Activated naive CD4-positive, alpha-beta T cell (primary cell): ENCODE measurements at places on chromosomes 1 and 21.

DNA sequence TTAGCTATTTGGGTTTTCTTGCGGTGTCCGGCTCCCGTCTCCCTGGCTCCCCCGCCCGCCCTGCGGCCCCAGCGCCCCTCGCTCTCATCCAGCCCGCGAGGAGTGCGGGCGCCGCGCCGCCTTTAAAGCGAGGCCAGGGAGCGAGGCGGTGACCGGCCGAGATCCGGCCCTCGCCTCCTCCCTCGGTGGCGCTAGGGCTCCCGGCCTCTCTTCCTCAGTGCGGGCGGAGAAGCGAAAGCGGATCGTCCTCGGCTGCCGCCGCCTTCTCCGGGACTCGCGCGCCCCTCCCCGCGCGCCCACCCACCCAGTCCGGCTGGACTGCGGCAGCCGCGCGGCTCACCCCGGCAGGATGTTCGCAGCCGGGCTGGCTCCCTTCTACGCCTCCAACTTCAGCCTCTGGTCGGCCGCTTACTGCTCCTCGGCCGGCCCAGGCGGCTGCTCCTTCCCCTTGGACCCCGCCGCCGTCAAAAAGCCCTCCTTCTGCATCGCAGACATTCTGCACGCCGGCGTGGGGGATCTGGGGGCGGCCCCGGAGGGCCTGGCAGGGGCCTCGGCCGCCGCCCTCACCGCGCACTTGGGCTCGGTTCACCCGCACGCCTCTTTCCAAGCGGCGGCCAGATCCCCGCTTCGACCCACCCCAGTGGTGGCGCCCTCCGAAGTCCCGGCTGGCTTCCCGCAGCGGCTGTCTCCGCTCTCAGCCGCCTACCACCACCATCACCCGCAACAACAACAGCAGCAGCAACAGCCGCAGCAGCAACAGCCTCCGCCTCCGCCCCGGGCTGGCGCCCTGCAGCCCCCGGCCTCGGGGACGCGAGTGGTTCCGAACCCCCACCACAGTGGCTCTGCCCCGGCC lies 492 bp downstream of the HLX start:
- DNase-seq, result no peak

DNA sequence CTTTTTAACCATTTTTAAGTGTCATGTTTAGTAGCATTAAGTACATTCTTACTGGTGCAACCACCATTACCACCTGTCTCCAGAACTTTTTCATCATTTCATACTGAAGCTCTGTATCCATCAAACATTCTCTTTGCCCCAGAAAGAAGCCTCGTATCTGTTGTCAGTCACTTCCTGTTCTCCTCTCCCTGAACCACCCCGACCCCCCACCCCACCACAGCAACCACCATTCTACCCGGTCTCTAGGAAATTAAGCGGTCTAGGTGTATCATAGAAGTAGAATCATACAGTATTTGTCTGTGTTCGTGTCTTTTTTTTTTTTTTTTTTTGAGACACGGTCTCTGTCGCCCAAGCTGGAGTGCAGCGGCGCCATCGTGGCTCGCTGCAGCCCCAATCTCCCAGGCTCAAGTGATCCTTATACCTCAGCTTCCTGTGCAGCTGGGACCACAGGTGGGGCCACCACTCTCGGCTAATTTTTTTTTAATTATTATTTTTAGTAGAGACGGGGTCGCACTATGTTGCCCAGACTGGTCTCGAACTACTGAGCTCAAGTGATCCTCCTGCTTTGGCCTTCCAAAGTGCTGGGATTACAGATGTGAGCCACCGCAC lies 23.7 kb upstream of the EPHA8 start:
- DNase-seq, result no peak

DNA sequence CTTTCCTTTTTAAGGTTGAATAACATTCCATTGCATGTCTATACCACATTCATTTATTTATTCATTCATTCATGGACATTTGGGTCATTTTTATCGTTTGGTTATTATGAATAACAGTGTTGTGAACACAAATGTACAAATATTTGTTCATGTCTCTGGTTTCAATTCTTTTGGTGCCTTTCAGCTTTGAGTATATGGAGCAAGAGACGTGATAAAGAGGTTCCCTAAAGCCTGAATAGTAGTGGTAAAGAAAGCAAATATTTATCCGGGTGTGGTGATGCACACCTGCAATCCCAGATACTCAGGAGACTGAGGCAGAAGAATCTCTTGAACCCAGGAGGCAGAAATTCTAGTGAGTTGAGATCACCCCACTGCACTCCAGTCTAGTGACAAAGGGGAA lies 5.3 kb upstream of the RLF start:
- DNase-seq, result no peak

DNA sequence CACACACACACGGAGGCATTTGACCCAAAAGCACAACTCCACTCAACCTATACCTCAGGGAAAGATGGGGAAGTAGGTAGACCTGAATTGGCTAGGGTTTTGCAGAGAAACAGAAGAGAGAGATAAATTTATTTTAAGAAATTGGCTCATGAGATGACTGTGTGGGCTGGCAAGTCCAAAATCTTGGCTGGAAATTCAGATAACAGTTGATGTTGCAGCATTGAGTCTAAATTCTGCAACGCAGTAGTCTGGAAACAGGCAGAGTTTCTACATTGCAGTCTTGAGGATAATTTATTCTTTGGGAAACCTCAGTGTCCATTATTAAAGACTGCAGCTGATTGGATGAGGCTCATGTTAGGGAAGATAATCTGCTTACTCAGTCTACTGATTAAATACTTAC lies 4.3 kb upstream of the LCE2B start:
- no peak for DNase-seq
